Upper lobe of right lung (tissue), 1 donor: ENCODE measurements at places on chromosomes 16 and 17.

DNA sequence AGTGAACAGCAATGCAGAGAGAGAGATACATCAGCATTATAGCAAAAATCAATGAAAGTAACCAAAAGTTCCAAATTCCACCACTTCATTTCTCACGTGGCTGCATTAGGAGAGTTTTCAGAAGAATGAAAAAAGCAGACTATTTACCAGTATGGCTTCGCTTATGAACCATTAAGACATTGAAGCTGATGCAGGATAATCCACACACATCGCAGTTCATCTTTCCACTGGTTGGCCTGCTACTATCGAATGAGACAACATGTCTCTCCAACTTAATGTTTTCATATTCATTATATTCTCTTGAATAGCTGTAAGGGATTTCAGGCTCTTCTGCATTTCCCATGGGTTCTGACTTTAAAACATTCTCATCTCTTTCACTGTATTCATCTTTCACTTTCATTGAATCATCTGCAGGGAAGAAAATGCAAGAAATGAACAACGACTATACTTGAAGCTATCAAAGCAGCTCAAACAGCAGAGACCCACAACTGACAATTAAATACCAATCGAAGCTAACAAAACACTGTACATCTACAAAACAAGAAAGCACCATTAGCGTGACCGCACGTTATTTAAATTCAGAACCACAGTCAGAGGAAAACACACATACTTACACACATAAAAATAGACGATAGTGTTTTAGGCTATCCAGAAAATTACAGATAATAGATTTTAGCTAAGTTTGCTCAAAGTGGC is 54.9 kb downstream of the GRB7 start:
- no peak for DNase-seq

GRCh38 chr17:28812748-28813377 is 29.7 kb downstream of the FAM222B start:
- DNase-seq, result no peak

DNA sequence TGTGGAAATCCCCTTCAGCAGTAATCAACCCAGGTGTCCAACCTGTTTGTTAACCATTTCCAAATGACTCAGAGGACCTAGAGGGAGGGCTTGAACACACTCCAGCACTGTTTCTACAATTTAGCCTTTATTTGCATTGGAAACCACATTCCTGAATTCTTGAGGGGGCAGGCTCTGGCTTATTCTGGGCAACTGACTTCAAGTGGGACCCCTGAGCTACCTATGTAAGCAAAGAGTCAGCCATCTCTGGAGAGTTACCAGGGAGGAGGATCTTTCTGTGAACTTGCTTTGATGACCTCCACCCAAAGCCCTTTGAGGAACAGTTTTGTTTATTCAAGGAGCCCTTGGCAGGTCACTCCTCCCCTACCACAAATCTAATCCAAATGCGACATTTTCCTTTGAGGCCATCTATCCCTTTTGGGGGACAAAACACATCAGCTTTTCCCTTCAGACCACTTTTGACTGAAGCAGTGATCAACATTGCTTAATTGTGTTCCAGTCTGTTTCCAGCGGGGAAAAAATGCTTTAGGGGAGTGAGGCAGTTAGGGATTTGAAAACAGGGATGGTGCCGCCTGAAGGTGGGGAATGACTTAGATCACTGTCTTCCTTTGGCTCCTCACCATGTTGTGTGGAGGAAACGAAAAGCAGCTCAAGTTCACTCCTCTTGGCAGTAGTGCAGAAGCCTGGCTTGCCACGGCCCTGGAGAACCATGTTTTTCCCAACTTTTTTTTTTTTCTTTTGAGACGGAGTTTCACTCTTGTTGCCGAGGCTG is 46.2 kb downstream of the TUBD1 start:
- DNase-seq, result peak; percentile 71

GRCh38 chr16:7997966-7998365 is 592.3 kb downstream of the TMEM114 start:
- DNase-seq, result no peak

- no peak for DNase-seq
Observed at GRCh38 chr17:75874323-75875181, 3.8 kb downstream of the TRIM47 start.

- DNase-seq, result no peak
Observed at GRCh38 chr16:62657116-62657515, 620.9 kb upstream of the CDH8 start.

GRCh38 chr16:503150-504071 is 24.1 kb upstream of the CAPN15 start:
- DNase-seq, result no peak

DNA sequence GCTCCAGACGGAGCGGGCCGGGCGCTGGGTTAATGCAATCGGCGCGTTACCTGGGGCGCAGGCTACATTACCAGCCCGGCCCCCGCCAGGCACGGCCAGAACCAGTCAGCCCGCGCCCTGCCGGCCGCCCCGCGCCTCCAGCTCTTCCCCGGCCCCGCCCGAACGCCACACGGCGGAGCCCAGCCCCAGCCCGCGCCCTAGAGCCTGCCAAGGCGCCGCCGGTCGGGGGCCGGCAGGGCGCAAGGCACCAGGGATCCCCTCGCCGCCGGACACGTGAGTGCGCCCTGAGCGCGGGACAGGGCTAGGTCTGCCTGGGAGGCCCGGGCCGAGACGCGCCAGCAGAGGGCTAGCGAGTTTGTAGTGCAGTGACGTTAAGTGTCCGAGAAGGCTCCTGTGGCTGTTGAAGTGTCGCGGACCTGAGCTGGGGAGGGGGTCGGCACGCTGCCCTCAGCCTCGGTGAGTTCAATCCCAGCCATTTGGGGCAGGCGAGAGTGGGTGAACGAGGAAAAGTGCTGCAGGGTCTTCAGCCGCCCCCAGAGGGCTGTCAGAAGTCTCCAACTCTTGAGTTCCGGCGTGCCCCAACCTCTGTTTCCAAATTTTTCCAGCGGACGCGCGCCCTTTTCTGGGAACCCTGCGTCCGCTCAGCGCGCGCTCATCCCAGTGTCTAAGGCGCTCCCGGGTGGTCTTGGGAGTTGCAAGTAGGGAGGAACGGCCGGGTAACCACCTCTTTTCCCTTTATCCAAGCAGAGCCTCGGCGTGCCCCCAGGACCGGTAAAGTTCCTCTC is at the start of gene SLC6A2:
Gene SLC6A2, plus strand, starts transcription at position 92 of the 785 bp plus-strand sequence. CDS start 707 bp downstream, outside the sequence.
- no peak for DNase-seq

DNA sequence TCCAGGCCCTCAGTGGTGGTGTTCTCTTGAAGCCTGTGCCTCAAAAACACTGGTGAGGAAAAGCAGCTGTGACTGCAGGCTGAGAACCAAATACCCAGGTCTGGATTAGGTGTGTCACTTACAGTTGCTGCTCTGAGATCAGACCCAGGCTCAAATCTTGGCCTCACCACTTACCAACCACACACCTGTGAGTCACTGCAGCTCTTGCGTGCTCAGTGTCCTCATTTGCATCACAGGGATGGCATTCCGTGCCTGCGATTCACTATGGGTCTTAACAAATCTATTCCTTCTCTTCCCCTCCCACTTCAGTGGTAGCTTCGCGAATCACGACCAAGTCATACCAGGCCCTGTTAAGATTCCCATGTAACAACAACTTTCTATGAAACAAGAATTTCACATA is 233.4 kb upstream of the HSBP1 start:
- DNase-seq, result no peak
